ENCODE measurements at places on chromosomes 1 and 21.

DNA sequence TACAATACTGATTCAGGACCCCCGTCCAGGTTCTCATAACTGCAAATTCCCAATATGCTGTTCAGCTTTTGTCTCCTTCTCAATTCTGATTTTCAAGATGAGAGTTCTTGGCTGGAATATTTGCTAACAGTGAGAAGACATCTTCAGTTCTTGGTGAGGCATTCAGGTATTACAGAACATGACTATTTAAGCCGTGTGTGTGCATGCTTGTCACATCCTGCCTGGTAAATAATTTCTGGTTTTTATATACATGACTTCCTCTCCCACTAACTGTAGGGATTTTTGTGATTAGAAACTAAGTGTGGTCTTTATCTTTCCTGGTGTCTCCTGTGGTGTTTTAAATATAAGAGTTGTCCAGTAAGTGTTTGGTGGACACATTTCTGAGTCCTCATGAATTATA lies 10.2 kb upstream of the SLC19A2 start:
- no peak for DNase-seq

DNA sequence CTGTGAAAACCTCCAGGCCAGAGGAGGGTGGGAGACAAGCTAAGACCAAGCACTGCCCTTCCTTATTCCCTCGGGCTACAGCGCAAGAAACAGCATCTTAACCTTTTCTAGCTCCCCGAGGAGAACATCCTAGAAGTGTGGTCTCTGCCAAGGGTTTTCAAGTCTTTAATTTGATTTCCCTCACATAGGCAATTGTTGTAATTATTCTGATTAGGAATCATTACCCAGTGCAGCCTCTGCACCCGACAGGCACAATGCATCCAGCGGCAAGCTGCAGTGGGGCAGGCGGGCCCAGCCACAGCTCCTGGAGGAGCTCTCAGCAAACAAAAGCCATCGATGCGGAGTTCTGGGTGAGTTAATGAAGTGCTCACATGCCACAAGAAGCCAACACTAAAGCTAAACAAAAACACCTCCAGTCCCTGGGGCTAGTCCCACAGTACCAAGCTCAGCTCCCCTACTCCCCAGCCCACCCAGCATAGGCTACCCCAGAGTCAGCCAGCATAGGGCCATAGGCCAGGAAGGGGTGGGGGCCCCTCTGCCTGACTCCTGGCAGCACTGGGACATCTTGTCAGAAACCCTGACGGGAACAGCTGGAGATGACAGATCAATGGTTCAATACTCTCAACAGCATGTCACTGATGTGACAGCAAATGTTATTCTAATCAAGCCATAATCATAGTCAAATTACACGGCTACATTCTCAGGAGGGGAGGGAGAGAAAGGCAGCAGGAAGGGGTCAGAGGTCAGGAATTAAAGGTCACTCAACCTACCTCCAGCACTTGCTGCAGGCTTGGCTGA lies 42.5 kb downstream of the ERI3 start:
- DNase-seq: no peak

GRCh38 chr1:36790191-36790590 lies 244.1 kb downstream of the GRIK3 start:
- no peak for DNase-seq

- DNase-seq: no peak
These were observed 161.9 kb downstream of the HHIPL2 start for GRCh38 chr1:222385955-222386354.

DNA sequence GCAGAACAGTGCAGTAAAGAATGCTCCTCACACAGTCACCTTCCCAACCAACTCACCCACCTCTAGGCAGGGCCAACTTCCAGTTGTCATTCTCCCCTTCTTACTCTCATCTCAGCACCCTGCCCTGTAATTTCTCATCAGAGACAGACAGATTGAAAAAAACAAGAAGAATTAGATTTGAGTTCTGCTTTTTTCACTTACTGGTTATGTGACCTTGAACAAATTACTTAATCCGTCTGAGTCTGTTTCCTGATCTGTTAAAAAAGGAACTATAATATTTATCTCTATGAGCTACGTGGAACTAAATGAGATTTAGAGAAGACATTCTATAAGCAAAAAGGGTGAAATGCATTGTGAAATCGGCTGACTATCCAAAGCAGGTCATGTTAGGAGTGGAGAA lies 330.3 kb downstream of the ZNF326 start:
- no peak for DNase-seq

DNA sequence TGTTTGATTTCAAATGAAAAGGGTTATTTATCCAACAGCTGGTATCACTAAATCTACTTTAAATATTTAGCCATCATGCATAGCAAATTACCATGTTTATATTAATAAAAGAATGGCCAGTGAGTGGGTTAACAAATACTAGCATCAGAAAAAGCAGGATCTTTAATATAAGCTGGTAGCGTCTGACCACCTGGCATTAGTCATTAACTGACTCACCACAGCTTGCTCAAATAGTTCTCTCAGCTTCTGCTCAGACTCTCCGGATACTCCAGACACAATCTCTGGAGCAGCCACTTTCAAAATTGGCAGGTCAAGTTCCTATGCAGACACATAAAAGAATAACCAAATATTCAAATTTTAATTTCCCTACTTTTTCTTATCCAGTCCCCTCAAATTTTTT lies 29.6 kb downstream of the NVL start:
- DNase-seq: no peak

GRCh38 chr1:209291715-209292114 lies 291.8 kb upstream of the CAMK1G start:
- DNase-seq: no peak

DNA sequence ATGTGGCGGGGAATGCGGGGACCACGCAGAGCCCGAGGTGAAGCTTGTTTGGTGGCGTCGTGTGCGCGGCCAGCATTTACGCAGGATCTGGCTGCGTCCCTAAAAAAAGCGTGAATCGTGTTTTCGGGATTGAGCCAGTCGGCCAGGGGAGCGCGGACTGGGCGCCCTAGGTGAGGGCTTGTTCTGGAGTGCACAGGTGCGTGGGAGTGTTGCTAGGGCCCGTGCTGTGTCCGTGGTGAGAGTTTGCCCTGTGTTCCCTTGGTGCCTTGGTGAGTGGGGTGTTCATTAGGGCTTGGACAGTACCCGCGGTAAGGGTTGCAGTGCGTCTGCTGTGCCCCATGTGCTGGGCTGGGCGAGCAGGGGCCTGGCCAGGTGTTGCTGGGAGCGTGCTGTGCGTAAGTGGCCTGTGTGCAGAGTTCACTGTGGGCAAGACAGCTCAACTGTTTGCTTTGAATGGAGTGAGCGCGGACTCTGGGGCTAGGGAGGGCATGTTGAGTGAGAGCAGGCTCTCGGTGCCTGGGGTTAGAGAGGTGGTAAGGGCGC lies 673 bp downstream of the CD46 start:
- DNase-seq: no peak

- DNase-seq: no peak
These were observed 1293.4 kb upstream of the NCAM2 start for GRCh38 chr21:19704832-19705231.

- DNase-seq: no peak
These were observed 57.8 kb downstream of the EDARADD start for GRCh38 chr1:236451796-236452373.

Measured in NCI-H1105 (cell line).